Neural progenitor cell (in vitro differentiated cells): ENCODE measurements at places on chromosomes 11 and 22.
A peak's percentile ranks its signal among the peaks of the same experiment; 100 is the strongest.

DNA sequence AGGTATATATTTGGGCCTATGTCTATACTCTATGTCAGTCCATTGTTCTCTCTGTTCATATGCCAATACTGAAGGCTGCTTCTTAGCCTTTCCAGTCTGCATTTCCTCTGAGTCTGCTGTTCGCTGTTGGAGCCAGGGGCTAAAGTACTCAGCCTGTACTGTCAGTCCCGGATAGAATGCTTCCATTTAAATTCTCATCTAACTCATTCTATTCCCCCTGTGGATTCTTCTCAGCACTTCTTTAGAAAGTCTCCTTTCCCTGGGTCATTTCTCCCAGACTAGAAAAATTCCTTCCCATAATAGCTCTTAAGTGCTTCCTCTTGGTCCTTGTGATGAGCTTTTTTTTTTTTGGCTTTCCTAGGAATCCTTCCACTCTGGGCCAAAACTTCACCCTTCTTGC is 293.1 kb downstream of the KIRREL3 start:
- DNase-seq: no peak

GRCh38 chr11:2156416-2157182 is 4.4 kb downstream of the INS start:
- peak; percentile 85 for DNase-seq

DNA sequence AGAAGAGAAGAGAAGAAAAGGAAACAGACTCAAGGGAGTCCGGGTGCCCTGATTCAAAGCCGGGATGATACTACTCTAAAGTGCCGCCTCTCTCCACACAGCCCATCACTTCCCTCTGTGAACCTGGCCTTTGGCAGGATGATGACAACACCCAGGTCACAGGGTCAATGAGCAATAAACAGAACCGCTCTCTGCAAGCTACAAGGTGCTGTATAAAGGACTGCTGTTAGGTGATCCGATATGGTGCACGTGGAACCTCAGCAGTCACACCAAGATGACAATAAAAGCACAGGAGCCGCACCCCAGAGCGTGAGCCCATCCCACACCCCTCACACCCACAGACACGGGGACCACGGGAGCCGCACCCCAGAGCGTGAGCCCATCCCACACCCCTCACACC is 10.7 kb downstream of the TTLL1 start:
- DNase-seq: no peak

DNA sequence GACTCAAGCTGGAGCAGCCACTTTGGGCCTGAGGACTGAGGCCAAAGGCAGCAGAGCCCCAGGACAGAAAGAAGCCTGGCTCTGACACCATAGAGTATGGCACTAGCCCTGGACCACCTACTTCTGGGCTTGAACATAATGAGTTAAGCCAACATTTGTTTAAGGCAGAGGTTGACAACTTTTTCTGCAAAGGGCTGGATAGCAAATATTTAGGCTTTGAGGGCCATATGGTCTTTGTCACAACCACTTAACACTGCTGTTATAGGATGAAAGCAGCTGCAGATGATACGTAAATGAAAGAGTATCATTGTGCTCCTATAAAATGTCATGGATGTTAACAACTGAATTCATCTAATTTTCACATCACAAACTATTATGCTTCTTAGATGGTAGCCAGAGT is 16.6 kb downstream of the OSBP start:
- no peak for DNase-seq

GRCh38 chr11:14082338-14082737 is 119.8 kb downstream of the SPON1 start:
- DNase-seq: no peak

- peak; percentile 89 for DNase-seq
Measured at GRCh38 chr11:100687630-100688395, 725 bp downstream of the ARHGAP42 start.

DNA sequence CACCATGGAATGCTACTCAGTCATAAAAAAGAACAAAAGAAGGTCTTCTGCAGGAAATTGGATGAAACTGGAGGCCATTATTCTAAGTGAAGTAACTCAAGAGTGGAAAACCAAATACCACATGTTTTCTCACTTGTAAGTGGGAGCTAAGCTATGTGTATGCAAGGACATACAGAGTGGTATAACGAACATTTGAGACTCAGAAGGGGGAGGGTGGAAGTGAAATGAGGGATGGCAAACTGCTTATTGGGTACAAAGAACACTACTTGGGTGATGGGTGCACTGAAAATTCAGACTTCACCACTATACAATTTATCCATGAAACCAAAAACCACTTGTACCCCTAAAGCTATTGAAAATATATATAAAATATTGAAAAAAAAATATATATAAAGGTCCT is 13.4 kb upstream of the CAT start:
- DNase-seq: no peak

DNA sequence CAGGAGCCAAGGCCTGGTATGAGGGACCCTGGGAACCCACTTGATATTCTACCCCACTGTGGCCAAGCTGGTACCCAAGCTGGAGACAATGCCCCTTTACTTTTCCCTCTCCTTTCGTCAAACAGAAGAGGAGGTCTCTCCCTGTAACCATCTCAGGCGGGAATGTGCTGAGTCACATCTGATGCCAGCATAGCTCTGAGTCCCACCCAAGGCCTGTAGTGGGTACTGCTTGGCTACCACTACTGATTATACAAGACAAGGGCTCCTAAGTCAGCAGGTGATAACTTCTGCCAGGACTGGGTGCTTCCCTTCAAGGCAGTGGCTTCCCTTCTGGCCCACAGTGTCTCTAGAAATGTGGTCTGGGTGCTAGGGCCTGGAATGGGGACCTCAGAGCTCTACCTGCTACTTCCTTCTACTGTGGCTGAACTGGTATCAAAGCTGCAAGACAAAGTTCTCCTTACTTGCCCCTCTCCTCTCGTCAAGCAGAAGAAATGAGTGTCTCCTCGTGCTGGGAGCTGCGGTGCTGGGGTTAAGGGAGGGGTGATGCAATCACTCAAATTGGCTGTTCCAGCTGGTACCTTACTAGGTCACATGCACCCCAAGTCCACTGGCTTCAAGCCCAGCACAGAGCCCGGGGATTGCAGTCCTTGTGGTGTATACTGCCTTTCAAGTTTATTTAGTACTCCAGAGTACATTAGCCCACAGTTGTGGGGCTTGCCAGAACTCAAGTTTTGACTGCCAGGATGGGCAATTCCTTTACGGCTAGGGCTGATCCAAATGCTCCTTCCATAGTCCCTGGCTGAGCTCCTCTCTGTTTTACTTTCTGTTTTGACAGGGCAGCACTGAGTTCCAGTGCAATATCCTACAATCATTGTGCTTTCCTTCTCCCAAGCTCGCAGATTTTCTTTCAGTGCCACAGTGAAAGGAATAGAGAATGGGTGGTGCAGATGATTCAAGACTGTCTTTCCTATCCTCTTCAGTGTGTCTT is 419.7 kb upstream of the CNTN5 start:
- DNase-seq: no peak

DNA sequence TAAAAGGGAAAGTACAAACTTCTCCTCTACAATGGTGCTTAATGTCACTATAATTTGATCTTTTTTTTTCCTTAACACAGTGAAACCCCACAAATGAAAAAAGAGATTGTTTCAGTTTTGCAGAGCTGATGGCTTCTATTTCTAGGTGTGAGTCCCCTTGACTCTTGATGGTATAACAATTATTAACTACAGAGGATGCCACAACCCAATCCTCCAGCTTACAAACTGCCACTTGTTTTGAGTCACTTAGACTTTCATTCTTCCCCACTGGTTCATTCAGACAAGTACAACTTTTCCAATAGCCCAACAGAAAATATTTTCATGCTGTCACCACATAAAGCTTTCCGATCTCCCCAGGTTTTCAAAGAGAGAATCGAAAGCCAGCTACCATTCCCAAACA is 812.2 kb downstream of the LRRC4C start:
- DNase-seq: no peak

- peak; percentile 38 for DNase-seq
Measured at GRCh38 chr22:50473088-50473487, 1.7 kb downstream of the SBF1 start.

- no peak for DNase-seq
Measured at GRCh38 chr11:70314730-70315129, 44.2 kb downstream of the PPFIA1 start.

- DNase-seq: no peak
Measured at GRCh38 chr22:19603767-19604166, 79.6 kb upstream of the CLDN5 start.

DNA sequence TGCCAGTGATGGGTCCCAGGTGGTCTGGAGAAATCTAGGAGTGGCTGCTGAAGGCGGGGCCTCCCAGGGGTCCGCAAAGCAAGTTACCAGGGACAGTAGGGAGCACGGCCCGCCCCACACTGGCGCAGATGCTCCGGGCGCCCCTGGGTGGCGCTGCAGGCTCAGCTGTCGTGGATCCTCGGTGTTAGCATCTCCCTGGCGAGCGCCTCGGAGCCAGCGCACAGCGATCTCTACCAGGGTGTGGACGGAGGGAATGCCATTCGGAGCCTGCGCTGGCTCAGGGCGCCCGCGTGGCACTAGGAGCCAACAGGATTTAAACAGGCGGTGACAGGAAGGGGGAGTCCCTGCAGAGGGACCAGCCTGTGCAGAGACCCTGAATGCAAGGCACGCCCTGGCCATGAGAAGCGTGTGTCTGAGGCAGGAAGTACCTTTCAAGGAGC is 20.2 kb downstream of the FADS3 start:
- peak; percentile 93 for DNase-seq

DNA sequence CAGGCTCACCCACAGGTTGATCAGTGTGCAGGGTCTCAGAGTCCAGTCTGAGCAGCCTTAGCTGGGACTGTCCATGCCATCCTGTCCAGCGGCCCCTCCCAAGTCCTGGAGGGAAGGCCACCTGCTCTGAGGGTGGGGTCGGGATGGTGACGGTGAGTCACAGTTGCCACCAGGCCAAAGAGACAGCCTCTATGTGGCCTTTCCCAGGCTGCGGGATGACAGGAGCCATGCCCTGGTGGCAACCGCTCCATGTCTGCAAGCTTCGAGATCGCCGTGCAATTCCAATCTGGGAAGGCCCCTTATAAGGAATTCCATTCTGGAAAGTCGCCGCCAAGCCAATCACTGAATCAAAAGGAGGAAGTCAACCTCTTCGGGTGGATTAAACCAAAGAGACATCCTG is 47.5 kb downstream of the RTL6 start:
- DNase-seq: no peak

GRCh38 chr11:82703796-82704195 is 29.9 kb downstream of the FAM181B start:
- DNase-seq: no peak

DNA sequence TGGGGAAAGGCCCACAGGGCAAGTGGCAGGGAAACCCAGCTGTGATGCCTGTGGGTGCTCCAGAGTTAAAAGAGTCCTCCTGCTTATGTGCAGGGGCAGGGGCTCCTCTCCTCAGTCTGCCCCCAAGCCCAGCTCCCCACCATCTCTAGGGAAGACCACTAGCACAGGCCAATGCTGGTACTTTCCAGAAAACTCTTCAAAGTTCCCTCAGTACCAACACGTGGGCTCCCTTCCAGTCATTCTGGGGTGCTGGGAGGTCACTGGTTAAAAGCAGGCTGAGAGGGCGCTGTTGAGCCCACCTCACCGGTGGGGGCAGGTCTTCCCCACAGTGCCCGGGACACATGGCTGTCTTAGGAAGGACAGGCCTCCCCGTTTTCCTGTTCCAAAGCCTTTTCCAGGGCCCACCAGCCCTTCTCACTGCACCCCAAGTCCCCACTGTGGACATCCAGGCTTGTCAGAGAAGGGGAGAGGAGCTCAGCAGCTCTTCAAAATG is 154.6 kb downstream of the TRIM29 start:
- no peak for DNase-seq

GRCh38 chr11:21896216-21896615 is 296.7 kb upstream of the ANO5 start:
- no peak for DNase-seq

DNA sequence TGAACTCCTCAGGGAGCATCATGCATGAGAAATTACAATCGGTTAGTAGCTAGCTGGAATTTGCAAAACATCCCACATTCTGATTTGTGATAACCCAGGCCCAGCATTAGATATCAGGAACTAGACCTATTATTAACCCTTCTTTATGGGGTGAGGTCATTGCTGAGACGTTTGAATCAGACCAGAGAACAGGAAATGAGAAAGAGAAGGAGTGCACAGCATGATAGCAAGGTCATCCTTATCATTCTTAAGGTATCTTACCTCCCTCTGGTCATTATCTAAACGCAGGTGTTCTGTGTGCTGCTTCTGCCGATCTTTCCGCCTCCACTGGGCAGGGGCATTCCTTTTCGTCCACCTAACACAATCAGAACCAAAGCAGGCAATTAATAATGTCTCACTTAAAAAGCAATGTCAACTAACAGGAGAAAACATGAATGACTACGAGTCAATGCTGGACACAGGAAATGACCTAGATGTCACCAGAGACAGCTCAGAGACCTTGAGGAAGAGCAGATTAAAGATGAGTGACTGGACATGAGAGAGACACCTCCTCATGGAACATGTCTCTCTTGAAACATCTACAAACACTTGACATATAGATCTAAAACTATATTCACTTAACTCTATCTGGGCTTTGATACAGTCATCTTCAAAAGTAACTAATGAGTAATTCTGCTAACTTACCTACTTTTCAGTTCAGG is 78.3 kb upstream of the SCUBE2 start:
- no peak for DNase-seq

GRCh38 chr22:20267441-20268278 is 458 bp downstream of the RTN4R start:
- peak; percentile 81 for DNase-seq

- DNase-seq: no peak
Measured at GRCh38 chr22:43996170-43996980, 27.7 kb upstream of the PARVB start.

- DNase-seq: no peak
Measured at GRCh38 chr11:105891685-105892084, 130.4 kb downstream of the MSANTD4 start.

DNA sequence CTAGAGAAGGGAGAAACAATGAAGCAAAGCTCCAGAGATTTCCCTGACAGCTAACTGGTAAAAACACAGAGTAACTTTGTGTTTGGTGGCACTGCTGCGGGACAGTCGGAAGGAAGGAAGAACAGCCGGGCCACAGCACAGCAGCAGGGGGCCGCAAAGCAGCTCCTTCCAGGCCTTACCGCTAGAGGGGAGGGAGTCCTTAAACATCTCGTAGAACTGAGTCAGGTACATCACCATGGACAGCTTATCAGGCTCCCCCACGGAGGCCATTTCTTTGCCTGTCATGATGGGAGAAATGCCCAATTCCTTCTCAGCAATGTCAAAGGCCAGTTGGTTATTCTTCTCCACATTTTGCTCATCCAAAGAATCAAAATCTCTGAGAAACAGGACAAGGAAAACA is 114.6 kb upstream of the BID start:
- DNase-seq: peak; percentile 69

- DNase-seq: no peak
Measured at GRCh38 chr11:130049328-130049771, 20.3 kb upstream of the APLP2 start.
